ENCODE measurements at places on chromosomes 6 and 20.

DNA sequence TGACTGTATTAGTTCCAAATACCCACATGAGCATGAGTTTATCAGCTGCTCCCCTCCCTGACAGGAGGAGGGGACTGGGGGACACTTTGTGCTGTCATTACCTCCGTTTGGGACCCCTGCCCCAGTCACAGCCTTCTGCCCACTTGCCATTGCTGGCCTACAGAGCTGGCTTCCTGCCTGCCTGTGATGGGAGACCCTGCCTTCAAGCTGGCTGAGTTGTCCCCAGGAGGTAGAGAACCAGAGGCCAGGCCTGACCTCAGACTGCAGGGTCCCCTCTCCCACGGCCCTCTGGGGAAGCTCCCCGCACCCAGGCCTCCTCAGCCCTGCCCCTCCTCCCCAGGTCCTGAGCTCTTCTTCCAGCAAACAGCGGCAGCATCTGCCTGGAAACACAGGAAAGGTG lies 105.5 kb downstream of the JPH2 start:
- DNase-seq, result no peak

DNA sequence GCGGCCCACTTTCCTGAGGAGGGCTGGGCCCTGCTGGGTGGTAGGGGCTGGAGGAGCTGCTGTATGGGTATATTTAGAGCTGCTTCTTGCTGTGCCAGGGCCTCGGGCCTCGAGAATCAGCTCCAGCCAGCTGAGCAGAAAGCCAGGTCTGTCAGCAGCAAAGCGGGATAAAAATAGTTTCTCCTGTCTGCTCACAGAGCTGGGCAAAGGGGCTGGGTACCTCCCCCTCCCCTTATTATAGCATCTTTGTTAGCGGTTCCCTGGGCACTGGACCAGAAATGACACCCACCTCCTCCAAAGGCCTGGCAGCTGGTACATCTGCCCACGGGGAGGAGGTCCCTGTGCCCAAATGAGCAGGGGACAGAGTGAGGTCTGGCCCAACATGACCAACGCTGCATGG lies 6.0 kb downstream of the SCRT2 start:
- DNase-seq, result no peak

- peak; percentile 78 for DNase-seq
These were observed 71.4 kb upstream of the TULP1 start for GRCh38 chr6:35583893-35584688.

GRCh38 chr6:16849280-16849987 lies 88.2 kb upstream of the ATXN1 start:
- no peak for DNase-seq

GRCh38 chr6:155497273-155497672 lies 41.6 kb upstream of the NOX3 start:
- DNase-seq, result no peak

All from cardiac septum (tissue), 1 donor.